Ascending aorta (tissue), 2 donors: ENCODE measurements at places on chromosomes 6 and 20.
A peak's percentile ranks its signal among the peaks of the same experiment; 100 is the strongest.

DNA sequence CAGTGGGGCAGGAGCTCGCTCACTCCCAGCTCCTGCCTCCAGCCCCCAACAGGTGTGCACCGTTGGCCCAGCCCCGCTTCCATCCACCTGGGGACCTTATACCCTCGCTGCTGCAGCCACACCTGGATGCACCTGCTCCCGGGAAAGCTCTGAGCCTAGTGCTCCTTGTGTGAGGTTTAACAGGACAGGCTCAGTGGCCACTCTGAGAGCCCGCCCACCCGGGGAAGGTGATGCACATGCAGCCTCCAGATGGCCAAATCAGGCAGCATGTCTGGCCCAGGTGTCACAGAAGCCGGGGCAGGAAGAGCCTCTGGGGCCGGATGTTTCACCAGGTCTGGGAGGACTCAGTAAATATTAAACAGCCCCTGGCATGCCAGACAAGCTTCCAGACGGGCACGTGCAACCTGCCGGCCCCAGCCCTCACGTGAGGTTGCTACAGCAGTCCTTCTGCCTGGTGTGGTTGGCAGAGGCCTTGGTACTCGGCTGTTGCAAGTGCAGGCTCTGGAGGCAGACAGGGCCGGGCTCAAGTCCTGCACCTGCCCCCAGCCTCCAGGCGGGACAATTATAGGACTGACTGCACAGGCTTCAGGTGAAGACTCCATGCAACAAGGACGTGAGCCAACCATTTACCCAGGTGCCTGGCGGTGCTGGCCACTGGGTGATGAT, 66.9 kb downstream of the RIPOR3 start:
- H3K4me1 ChIP-seq, result no peaks in the 10 kb centered on the region
- no peak overlapping the region for H3K4me3 ChIP-seq
- DNase-seq, result no peak
- H3K36me3 ChIP-seq, result no peaks in the 10 kb centered on the region
- H3K27ac ChIP-seq, result no peak overlapping the region
- no peaks in the 10 kb centered on the region for H3K27me3 ChIP-seq

DNA sequence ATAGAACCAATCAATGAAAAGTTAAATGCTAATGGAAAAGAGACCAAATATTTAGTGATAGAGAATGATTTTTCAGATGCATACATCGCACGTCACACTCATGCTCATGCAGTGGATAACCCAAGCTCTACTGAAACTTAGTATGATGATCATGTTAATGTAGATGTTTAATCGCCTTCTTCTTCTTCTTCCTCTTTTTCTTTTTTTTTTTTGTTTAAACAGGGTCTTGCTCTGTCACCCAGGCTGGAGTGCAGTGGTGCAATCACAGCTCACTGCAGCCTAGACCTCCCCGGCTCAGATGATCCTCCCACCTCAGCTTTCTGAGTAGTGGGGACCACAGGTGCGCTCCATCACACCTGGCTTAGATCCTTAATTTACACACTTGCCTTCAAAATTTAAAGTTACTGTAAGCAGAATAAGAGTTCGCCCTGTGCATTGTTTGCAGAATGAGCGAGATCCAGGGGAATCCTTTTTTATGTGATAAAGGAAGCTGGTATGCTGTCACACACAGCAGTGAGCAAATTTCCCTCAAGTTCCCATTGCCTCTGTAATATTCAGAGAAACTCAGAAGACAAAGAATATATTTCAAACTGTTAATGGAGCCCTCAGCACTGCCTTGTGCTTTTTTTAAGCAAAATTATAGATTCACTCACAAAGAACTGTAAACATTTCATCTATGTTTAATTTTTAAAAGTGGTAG, 194.2 kb upstream of the SGK1 start:
- no peak overlapping the region for H3K27ac ChIP-seq
- no peaks in the 10 kb centered on the region for H3K27me3 ChIP-seq
- no peak overlapping the region for H3K4me3 ChIP-seq
- no peaks in the 10 kb centered on the region for H3K36me3 ChIP-seq
- H3K4me1 ChIP-seq, result no peaks in the 10 kb centered on the region

DNA sequence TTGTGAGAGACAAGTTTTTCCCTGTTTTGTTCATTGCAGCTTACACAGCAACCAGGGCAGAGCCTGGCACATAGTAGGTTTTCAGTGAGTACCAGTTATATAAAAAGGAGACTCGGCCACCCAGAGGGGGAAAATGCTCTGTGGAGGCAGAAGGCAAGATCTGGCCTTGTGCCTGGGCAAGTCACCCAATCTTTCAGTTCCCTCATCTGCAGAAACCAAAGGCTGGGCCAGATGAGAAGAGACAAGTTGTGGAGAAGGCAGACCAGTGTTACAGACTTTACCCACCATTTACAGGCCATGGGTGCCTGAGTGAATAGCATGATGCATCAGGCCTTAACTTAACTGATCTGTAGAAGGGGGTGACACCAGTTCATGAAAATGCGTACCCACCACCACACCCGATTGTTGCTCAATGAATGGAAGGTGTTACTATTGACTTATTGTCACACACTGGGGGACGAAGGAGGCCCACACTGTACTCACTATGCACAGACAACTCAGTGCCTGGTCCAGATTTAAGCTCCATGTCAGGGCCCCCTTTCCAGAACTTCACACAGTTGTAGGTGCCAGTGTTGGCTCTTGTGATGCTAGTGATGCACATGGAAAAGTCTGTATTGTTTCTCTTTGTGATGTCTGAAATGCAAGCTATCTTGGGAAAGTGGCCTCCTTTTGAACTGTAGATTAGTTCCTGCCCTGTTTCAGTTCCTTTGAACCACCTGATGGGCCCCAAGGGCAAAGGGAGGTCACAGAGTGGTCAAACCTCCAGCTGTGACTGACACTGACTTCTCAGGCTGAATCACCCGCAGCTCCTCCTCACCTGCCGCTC, 64.3 kb upstream of the SIRPG start:
- no peaks in the 10 kb centered on the region for H3K27me3 ChIP-seq
- H3K4me1 ChIP-seq, result no peaks in the 10 kb centered on the region
- no peak overlapping the region for H3K27ac ChIP-seq
- DNase-seq, result no peak

GRCh38 chr6:107690643-107691061, 133.5 kb downstream of the SCML4 start:
- peaks cover 8% of the 10 kb centered on the region for H3K4me1 ChIP-seq
- no peaks in the 10 kb centered on the region for H3K36me3 ChIP-seq
- no peaks in the 10 kb centered on the region for H3K27me3 ChIP-seq

- DNase-seq, result peak; percentile 74
- no peaks in the 10 kb centered on the region for H3K27me3 ChIP-seq
- H3K4me1 ChIP-seq, result no peaks in the 10 kb centered on the region
- H3K4me3 ChIP-seq, result peak within 1 kb of the TSS; percentile 52
- H3K27ac ChIP-seq, result peak within 1 kb of the TSS; percentile 87
- no peaks in the 10 kb centered on the region for H3K36me3 ChIP-seq
Observed at GRCh38 chr6:84033523-84034451, at the start of gene MRAP2. Gene MRAP2, plus strand, starts transcription at chr6:84033772. Its CDS starts 21,547 bp downstream, at chr6:84055319.

DNA sequence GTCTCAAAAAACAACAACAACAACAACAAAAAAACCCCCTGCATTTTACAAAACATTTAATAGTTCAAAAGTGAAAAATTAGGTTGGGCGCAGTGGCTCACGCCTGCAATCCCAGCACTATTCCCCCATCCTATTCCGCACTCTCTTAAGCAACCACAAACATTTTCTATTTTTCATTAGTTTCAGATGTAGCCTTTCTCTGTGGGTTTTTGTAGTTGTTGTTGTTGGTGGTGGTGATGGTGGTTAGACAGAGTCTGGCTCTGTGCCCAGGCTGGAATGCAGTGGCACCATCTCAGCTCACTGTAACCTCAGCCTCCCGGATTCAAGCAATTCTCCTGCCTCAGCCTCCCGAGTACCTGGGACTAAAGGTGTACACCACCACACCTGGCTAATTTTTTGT, 6.4 kb upstream of the GMNN start:
- H3K4me3 ChIP-seq, result no peak overlapping the region
- H3K36me3 ChIP-seq, result no peaks in the 10 kb centered on the region
- no peak for DNase-seq
- H3K27me3 ChIP-seq, result no peaks in the 10 kb centered on the region
- H3K27ac ChIP-seq, result no peak overlapping the region

DNA sequence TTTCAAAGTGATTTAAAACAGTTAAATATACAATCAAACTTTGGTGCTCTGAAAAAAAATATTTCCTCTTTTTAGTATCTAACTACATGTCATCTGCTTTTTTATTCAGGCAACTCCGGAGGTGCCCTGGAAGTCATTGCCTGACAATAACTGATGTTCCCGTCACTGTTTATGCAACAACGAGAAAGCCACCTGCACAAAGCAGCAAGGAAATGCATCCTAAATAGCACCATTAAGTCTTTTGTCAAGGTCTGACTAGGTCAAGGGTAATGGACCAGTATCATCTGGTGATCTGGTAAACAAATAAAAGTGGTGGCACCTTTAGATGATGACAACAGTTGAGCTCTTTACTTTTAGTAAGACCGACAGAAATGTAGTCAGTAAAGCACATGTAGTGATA, 13.2 kb downstream of the FAM229B start:
- DNase-seq, result no peak
- H3K27ac ChIP-seq, result no peak overlapping the region
- H3K36me3 ChIP-seq, result peaks cover 20% of the 10 kb centered on the region
- no peaks in the 10 kb centered on the region for H3K4me1 ChIP-seq
- no peak overlapping the region for H3K4me3 ChIP-seq

DNA sequence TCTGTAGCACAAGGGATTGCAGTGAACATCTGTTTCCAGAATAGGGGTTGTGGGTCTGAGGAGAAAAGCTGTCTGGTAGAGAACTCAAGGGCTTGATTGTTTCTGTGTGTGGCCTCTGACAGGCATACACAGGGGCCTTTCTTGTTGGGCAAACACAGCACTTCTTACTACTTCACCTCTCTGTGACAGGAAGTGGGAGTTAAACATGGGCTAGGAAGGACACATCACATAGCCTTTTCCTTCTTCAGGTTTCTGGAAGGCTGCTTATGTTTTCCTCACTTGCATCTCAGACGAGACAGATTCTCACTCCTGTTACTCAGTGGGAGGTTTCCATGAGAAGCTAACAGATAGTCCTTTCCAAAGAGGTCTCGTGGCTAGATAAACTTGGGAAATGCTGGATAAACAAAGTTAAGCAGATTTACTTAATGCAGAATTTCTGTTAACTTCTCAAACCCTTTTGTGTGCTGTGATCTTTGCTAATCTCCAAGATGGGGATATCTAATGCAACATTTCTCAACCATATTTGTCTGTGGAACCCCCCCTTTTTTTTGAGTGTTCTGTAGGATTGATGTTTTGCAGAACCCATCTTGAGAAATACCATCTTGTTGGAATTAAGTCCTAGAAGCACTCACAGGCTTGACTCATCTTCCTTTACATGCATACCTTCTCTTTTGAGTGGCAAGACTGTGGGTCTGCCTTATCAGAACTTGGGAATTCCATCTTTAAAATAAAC, 41.9 kb upstream of the RNF8 start:
- no peak overlapping the region for H3K4me3 ChIP-seq
- H3K36me3 ChIP-seq, result peaks cover 42% of the 10 kb centered on the region
- H3K27ac ChIP-seq, result no peak overlapping the region
- DNase-seq, result no peak
- peaks cover 2% of the 10 kb centered on the region for H3K4me1 ChIP-seq

DNA sequence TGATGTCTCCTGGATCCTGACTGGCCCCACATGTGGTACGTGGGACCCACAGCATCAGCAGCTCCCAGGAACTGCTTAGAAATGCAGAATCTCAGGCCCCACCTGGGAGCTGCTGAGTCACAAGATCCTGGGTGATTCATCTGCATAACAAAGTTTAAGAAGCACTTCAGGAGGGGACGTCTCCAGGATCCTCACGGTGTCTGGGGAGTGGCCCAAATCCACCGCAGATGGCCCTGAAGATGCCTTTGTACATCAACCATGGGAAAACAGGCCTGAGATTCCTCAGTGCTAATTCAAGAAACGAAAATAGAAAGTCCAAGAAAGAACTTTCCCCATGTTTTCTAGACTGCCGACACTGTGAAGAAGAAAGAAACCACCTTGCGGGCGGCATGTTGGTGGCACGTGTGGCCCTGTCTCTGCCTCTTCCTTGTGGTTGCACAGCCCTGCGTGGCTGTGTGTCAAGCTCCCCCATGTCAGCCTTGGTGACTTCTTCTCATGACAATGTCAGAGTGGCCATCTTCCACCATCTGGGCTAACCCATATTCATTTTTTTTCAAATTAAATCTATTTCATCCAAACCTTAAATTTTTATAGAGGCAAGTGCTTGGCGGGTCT, 26.1 kb downstream of the RRBP1 start:
- no peak for DNase-seq
- no peaks in the 10 kb centered on the region for H3K27me3 ChIP-seq
- H3K4me3 ChIP-seq, result no peak overlapping the region
- peaks cover 24% of the 10 kb centered on the region for H3K4me1 ChIP-seq
- peaks cover 18% of the 10 kb centered on the region for H3K36me3 ChIP-seq
- peak overlapping the region; percentile 9 for H3K27ac ChIP-seq

- no peaks in the 10 kb centered on the region for H3K27me3 ChIP-seq
- H3K4me3 ChIP-seq, result no peak overlapping the region
- no peak overlapping the region for H3K27ac ChIP-seq
- H3K36me3 ChIP-seq, result no peaks in the 10 kb centered on the region
- H3K4me1 ChIP-seq, result no peaks in the 10 kb centered on the region
Observed at GRCh38 chr6:142530566-142530965, 228.8 kb downstream of the ADGRG6 start.

- no peak overlapping the region for H3K27ac ChIP-seq
- no peak overlapping the region for H3K4me3 ChIP-seq
- H3K36me3 ChIP-seq, result no peaks in the 10 kb centered on the region
Observed at GRCh38 chr6:115570331-115570730, 490.4 kb downstream of the FRK start.

DNA sequence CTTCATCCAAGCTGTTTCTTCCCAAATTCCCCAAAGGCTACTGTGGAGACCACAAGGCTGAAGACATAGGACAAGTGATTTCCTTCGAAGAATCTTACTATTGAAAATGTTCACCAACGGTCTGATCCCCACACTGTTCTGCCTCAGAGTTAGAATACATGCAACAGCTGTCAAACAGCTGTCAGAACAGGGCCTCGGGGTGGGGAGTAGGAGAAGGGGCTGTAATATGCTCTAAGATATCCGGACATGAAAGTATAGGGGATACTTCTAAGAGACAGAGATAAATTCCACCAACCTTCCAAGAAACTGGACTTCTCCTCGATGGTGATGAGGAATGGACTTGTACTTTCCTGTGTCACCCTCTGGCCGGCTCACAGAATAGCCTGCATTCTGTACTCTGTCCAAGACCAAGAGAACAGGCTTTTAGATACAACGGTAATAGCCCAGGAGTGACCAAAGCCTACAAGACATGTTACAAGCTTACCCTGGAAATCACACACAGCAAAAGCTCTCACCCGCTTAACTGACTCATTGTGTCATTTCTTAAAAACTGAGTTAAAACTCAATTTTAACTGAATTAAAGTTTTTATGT, 69.2 kb upstream of the PTGIS start:
- no peak for DNase-seq
- H3K27me3 ChIP-seq, result no peaks in the 10 kb centered on the region
- no peak overlapping the region for H3K4me3 ChIP-seq
